CD4-positive, alpha-beta T cell treated with Interleukin-10 for 1 hour (primary cell): ENCODE measurements at places on chromosomes 3 and 15.

DNA sequence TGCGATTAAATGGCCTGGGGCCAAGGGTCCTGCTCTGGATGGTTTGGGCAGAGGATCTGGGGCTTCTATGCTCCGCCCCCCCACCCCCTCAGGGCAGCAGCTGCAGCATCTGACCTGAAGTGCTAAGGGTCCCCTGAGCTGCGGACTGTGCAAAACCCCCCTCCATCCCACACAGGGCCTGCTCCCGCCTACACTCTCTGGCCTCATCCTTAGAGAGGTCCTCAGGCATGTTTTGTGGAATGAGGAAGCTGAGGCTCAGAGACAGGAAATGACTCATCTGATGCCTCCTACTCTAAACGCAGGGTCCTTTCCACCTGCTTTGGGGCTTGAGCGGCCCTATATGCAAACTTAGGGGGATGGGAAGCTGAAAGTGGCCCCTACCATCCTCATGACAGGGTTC is 59.5 kb upstream of the CTSH start:
- DNase-seq = no peak

DNA sequence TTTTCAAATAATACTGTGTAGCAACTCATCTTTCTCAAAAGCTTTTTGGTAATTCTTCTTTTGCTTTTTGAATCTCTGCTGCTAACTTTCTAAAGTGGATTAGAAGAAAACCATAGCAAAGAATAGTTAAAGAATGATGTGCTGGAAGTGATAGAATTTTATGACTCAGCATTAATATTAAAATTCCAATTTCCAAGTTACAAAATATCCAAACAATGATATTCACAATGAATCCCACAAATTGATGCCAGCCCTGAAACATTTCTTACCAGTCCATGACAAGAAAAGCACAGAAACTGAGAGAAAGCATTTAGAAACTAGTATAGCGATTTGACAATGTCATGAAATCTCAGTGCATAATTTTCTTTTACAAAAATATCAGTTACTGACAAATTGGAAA is 482.2 kb downstream of the RBMS3 start:
- DNase-seq = no peak

- no peak for DNase-seq
Measured at GRCh38 chr3:171005648-171006047, 20.9 kb downstream of the SLC2A2 start.

DNA sequence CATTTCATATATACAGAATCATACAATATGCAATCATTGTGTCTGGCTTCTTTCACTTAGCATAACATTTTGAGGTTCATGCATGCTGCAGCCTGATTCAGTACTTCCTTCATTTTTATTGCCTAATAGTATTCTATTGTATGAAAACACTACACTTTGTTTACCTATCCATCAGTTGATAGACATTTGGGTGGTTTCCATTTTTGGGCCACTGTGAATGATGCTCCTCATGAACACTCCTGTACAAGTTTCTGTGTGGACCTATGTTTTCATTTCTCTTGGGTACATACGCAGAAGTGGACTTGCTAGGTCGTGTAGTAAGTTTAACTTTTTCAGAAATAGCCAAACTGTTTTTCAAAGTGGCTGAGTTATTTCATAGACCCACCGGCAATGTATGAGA is 18.8 kb downstream of the TNIK start:
- DNase-seq = no peak

DNA sequence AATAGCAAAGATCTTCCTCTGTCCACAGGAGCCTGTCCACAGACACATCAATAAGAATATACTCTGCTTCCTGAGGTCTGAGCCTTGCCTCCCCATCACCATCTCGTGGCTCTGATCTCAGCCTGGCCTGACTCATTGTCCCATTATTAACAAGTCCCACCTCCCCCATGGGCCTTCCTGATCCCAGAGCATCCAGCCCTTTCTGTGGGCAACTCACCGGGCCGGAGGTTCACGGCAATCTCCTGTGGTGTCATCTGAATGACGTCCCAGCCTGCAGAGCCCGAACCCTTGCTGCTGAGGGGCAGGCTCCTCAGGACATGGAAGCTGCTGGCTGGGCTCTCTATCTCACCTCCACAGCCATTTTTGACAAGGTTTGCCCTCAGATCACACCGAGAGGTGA is 28.1 kb downstream of the ITGB5 start:
- DNase-seq = no peak

DNA sequence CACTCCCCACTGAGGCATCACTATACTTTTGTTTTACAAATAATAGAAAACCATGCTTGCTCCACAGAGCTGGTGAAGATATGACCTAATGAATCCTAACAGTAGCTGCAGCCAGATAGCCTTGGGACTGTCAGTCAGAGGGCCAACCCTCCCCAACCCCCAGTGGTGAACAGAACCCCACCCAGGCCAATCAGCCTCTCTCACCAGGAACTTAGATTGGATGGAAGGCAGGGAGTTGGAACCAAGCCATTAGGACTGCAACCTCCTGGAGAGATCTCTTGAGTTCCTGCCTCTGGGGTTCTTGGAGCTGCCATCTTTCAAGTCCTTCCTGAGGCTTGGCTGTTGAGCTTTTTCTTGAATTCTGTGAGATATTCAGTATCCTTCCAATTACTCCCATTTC is 3.0 kb upstream of the MRPS22 start:
- DNase-seq = no peak

GRCh38 chr3:59810606-59811005 is 760.8 kb upstream of the CFAP20DC start:
- no peak for DNase-seq

- no peak for DNase-seq
Measured at GRCh38 chr3:127753338-127753737, 69.0 kb downstream of the MGLL start.

DNA sequence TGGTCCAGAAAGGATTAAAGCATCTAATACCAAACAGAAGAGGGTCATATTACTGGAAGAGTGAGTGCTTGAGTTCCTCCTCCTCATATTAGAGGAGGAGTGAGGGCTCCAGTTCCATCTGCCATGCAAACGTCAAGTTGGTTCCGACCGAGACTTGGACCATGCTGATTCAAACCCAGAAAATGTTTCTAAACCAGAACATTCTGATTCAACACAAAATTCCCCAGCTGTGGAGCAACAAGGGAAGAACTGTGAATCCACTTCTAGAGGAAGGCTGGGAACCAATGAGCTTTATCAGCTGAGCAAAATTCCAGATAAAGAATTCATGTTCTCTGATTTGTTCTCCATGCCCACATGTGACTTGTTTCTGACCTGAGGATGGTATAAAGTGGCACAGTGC is 135.6 kb upstream of the WNT5A start:
- no peak for DNase-seq

- DNase-seq = no peak
Measured at GRCh38 chr15:69272891-69273290, 25.8 kb upstream of the PAQR5 start.

- no peak for DNase-seq
Measured at GRCh38 chr3:64865839-64866570, 178.2 kb upstream of the ADAMTS9 start.

GRCh38 chr15:62779036-62779770 is 263.3 kb upstream of the TPM1 start:
- DNase-seq = no peak

DNA sequence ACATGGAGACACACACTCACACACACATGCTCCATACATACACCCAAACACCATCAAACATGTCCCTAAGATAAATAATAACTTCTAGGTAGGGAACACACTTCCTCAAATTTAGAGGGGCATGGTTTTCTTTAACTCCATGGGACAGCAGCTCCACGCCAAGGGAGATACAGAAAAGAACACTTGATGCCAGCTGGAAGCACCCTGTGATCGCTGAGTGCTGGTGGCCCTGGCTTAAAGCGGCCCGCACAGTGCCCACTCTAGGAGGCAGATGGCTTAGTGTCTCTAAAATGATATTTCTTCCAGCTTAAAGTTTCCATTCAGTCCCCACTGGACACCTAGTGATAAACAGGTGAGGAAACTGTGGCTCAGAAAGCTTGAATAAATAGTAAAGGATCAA is 232.9 kb downstream of the UACA start:
- no peak for DNase-seq

DNA sequence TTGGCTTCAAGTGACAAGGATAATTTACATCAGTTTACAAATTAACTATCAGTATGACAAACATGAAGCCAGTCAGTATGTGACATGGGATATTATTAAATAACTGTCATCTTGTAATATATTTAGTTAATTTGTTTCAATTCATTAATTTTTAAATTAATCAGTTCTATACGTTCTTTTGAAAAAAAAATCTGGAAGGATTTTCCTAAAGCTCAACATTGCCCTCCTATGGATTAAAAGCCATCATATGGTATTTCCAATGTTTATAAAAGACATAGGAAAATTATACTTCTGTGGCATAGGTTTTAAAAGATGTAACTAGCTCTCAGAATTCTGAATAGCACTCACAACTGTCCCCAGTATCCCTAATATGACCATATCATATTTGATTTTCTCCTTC is 134.4 kb downstream of the PLOD2 start:
- DNase-seq = no peak

- peak; percentile 90 for DNase-seq
Measured at GRCh38 chr3:45995236-45996192, at the start of gene FYCO1. Gene FYCO1 (minus strand): TSS chr3:45995824. CDS start chr3:45984910, 10,914 bp downstream.
